Metanephros (tissue), 2 donors: ENCODE measurements at places on chromosomes 12 and 14. TPM values are rescaled to one million over a fixed set of nuclear protein-coding genes. Genes with fewer than 3 reads are reported as not detected.

Gene CEP170B
- 14.5 TPM for total RNA-seq

Gene FBLN5
- total RNA-seq: 153 TPM

Gene ASB2
- total RNA-seq: 14.4 TPM

Gene PLEKHG7
- 0.58 TPM for total RNA-seq

Gene TRPV4
- 13.9 TPM for total RNA-seq

Gene RNASE7
- total RNA-seq: 0.18 TPM

Gene RTL1
- total RNA-seq: 8.5 TPM
